ENCODE measurements at places on chromosomes 6 and 20.

GRCh38 chr6:11203306-11204004 lies 29.0 kb downstream of the NEDD9 start:
- DNase-seq: no peak

DNA sequence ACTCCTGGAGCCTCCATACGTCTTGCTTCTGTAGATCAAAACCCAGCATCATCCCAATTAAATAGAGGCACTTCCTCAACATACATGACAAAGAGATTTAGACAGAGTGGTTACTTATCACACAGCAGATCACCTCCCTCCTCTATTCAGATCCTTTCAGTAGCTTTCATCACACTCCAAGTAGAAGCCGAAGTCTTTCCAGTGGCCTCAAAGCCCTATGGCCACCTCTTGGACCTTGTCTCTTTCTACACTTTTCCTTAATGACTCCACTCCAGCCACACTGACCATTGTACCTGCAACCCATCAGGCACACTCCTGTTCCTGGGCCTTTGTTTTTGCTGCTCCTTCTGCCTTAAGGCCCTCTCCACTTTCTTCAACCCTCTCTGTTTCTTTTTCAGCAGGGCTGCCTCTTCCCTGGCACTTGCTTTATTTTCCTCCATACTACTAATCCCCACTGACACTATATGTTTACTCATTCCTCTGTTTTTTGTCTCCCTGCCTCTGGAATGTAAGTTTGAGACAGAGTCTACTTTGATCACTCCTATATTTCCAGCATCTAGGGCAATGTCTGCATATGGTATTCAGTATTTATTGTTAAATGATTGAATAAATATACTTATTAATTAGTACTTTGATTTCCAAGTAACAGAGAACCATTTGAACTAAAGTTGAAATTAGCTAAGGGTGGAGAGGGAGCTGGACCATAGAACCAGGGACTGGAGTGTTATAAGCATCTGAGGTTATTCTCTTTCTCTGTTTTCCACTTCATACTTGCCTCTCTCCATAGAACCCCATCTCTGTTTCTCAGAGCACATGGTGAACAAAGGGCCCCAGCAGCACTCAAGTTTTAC lies 43.4 kb upstream of the TRAM2 start:
- no peak for DNase-seq

DNA sequence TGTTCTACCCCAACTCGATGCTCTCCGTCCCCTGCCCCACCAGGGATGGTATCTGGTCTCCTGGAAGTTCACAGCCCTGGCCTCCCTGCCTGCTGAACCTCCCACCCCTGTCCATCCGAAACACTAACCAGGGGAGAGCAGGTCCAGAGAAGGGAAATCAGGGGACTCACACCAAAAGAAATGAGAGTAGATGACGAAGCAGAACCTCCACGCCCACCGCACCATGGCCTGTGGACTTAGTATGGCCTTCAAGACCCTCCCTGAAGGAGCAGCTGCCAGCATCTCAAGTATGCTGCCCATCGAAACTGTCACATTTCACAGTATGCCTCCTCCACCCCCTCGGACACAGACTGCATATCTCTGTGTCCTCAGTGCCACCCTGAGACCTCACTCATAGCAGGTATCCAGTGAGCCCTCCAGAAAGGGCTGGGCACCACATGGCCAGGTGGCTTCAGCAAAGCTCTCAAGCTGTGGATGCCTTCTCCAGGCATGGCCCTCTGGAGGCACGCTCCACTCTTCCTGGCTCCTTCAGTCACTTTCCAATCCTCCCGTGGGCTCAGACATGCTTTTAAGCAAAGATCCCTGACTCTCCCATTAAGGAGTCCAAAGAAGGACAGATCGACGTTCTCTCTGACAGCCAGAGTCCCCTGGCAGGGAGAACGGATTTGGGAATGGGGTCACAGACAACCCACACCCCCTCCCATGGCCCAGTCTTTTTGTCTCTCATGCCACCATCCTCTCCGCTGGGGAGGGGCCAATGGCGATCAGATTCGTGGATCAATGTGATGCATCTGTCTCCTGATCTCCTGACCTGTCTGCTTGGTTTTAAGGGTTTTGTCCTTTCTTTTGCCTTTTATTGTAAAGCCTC lies 158.4 kb downstream of the ANKRD60 start:
- DNase-seq: no peak

GRCh38 chr20:25066386-25066785 lies 8.4 kb upstream of the ACSS1 start:
- no peak for DNase-seq

GRCh38 chr6:122207794-122208193 lies 191.7 kb upstream of the HSF2 start:
- DNase-seq: no peak

GRCh38 chr20:6715401-6715941 lies 52.0 kb upstream of the BMP2 start:
- DNase-seq: no peak

GRCh38 chr6:129619579-129620233 lies 90.3 kb downstream of the ARHGAP18 start:
- no peak for DNase-seq

GRCh38 chr6:20092071-20092566 lies 120.2 kb downstream of the MBOAT1 start:
- DNase-seq: no peak

GRCh38 chr6:25156123-25156522 lies 123.1 kb upstream of the CARMIL1 start:
- no peak for DNase-seq

DNA sequence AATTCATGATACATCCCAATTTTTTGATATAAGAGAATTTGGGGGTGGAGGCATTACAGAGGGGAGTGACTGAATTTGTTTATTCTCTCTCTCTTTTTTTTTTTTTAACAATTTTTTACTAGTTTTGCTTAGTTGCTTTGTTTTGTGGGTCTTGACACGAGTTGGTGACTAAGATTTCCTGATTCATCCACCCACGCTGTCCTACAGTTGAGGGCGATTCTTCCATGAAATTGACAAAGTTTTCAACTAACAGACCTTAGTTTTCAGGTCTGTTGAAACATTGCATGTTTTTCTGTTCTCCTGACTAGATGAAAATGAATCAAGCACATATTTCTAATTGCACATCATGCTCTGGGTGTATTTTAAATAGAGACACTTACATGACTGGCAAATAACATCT lies 613.8 kb downstream of the TFAP2B start:
- DNase-seq: no peak

- no peak for DNase-seq
These were observed 117.3 kb downstream of the B3GAT2 start for GRCh38 chr6:70839286-70840266.

- DNase-seq: no peak
These were observed 84.2 kb downstream of the MYB start for GRCh38 chr6:135265278-135265677.

- DNase-seq: no peak
These were observed 66.8 kb upstream of the CBLN4 start for GRCh38 chr20:56072165-56072564.

GRCh38 chr6:45841062-45841461 lies 174.6 kb downstream of the CLIC5 start:
- DNase-seq: no peak

DNA sequence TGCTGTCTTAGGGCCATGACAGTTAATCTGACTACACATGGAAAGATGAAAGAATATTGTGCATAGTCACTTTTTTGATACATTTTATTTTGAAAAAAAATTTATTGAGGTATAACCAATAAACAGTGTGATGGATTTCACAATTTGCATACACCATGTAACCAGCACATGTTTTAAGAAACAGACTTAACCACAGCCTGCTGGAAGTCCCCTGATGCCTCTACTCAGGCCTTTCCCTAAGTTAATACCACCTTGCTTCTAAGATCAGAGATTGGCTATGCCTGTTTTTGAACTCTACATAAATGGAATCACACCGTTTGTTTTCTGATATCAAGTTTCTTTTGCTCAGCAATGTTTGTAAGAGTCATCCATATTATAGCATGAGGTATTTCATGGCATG lies 136.3 kb downstream of the CFAP61 start:
- DNase-seq: no peak

GRCh38 chr6:36593569-36594028 lies 563 bp upstream of the SRSF3 start:
- DNase-seq: no peak

- DNase-seq: peak; percentile 33
These were observed 2.1 kb downstream of the SALL4 start for GRCh38 chr20:51800060-51800871.

DNA sequence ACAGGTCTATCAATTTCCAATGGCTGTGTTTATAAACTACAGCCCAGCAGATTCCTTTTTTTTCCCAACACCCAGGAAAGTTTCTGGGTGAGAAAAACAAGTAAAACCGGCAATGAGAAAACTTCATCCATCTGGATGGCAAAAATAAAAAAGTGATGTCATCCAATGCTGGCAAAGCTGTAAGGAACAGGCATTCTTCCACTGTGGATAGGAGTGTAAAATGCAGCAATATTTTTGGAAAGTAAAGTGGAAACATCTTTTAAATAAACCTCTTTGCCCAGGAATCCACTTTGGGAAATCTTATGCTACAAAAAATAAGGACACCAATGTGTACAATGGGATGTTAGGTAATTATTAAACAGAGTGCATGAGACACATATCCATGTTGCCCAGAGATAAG lies 102.1 kb upstream of the NT5E start:
- DNase-seq: no peak

DNA sequence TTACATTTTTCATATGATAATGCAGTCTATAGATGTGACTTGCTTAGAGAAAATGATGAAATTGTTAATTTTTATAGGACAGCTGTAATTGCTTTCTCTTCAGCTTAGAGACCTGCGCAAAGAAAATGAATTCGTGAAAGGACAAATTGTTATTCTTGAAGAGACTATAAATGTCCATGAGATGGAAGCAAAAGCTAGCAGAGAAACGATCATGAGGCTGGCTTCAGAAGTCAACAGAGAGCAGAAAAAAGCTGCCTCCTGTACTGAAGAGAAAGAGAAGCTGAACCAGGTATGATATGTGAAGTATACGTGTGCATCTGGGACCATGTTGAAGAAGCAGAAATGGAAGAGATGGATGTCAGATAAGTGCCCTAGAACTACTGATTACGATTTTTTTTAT lies 54.4 kb downstream of the CCDC170 start:
- no peak for DNase-seq

DNA sequence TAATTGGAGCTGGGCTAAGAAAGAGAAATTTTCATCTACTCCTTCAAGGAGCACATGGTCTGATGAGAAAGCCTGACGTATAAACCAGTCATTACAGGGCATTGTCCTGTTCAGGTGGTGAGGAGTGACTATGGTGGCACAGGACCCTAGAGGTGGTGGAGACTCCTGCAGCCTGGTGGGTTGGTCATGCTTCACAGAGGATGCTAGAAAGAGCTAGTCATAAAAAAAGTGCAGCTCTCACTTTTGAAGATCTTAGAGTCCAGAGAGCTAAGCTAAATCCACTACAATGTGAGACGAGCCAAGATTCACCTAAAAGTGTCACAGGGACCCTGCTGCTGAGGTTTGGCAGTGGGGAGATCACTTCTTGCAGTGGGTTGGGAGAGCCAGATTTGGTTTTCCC lies 9.8 kb upstream of the ZNF831 start:
- no peak for DNase-seq

DNA sequence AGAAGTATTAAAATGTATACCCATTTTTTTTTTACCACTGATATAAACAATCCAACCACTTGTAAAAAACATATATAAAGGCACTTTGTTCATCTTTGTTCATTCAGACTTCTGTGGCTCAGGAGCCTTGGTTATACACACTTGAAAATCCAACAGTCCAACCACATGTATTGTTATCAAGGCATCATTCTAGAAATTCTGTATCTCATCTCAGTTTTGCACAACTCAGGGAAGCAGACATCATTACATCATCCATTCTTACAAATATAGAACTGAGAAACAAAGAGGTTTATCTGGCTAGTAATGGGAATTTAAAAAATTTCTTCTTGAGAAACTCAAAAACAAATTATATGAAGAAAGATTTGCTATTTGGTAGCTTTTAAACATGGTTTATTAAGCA lies 88.1 kb downstream of the HMGCLL1 start:
- no peak for DNase-seq
